ENCODE measurements at places on chromosomes 1 and 21.
A peak's percentile ranks its signal among the peaks of the same experiment; 100 is the strongest.

GRCh38 chr1:37338658-37339057 lies 135.7 kb upstream of the ZC3H12A start:
- no peak for DNase-seq

DNA sequence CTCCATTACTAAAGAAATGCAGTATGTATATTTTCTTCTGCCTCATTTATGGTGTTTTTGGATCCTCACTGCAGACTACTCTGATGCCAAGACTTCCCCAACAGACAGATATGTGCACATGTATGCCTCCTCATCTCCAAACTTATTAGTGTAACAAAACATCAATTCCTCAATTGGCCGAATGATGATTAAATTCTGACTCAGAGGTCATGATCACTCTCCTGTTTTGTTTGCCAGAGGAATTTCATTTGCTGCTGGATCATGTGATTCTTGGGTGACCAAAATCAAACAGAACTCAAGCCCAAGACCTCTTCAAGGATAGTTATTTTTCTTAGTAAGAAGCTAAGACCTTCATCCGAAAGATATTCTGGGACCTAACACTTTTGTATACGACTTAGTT lies 227.6 kb downstream of the LMO4 start:
- DNase-seq: no peak

DNA sequence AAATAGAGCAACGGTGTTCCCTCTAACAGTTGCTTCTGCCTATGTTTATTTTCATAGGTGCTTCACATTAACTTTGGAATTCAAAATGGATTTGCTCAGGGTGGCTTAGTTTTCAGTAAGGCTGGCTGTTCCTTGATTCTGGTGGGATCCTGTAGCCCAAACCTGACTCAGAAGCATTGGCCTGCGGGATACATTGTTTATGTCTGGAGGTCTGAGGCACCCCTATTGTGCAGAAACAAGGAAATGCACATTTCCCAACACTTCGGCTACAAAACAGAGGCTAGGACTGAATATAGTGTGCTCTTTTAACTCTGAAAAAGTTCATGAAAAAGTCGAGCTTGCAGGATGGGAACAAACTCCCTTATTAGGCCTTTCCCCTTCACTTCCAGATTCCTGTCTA lies 133.8 kb upstream of the F3 start:
- no peak for DNase-seq

- peak; percentile 97 for DNase-seq
These were observed at the start of the genes JMJD4 and SNAP47 for GRCh38 chr1:227734856-227735538. Gene JMJD4 (minus strand): TSS chr1:227735302. CDS start chr1:227735273, 29 bp downstream. Gene SNAP47 (plus strand): TSS chr1:227735435. CDS start chr1:227747737, 12,302 bp downstream.

DNA sequence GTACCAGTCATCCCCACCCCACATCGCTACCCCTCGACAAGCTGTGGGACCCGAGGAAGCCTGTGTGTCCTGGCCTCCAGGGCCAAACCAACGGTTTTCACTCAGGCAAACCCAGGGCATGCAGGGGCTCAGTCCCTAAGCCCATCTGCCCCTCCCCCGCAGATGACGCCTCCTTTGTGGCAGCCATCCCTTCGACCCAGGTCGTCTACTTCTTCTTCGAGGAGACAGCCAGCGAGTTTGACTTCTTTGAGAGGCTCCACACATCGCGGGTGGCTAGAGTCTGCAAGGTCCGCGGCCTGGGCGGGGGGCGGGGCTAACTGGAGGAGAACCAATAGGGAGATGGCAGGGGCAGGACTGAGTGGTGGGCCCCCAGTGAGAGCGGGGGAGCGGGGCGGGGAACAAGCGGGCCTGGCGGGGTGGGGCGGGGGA lies 7.4 kb downstream of the SEMA4A start:
- peak; percentile 25 for DNase-seq

DNA sequence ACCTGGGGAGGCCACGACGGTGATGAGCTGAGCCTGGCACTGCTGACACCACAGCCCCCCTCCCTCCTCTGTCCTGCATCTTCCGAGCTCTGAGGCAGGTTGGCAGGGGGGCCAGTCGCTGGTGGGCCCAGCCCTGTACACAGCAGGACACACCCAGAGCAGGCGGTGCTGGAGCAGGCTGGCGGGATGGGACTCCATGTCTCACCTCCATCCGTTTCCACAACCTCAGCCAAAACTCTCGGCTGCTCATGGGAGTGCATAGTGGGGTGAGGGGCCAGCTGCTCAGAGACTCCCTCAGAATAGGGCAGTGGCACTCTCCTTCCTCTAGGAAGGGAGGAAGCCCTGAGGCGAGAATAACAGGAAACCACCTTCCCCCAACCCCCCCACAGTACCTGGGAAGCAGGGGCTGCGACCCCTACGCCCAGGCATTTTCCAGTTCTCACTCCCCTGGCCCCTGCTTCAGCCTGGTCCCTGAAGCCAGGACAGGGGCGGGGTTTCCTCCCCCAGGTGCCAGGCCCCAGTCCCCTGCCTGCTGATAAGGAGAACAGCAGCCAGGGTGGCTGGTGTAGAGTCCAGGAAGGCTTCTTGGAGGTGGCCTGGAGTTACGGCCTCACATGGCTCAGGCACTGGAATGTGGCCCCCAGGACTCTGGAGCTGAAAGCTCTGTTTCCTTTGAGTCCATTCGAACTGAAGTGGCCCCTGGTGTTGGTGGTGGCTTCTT lies 3.2 kb upstream of the IBA57 start:
- no peak for DNase-seq

DNA sequence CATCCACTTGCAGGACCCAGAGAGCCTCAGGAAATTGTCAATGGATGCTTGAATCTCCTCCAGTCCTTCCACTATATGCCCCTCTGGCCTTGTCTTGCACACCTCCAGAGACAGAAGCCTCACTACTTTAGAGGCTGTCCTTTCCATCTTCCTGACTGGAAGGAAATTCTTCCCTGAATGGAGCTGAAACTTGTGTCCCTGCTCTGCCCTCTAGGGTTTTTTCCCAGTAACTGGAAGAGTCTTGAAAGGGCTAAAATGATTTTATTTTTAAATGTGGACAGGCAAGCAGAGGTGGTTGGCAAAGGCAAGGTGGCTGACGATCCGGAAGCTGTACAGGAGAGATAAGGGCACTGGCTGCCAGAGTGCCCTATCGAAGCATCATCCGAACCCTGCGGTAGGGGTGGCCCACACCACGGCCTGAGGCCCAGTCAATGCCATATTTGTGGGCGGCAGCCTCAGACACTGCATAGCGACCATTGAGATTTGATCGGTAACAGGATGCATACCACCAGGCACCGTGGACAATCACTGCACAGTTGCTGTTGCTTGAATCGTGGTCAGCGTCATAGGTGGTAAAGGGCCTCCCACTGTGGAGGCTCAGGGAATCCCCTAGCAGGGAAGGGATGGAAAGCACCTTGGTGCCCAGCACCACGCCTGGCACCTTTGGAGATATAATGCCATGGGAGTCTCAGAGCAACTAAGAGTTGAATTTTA lies 2.3 kb upstream of the MAP3K6 start:
- no peak for DNase-seq

GRCh38 chr1:10046356-10047085 lies 13.8 kb downstream of the UBE4B start:
- no peak for DNase-seq

DNA sequence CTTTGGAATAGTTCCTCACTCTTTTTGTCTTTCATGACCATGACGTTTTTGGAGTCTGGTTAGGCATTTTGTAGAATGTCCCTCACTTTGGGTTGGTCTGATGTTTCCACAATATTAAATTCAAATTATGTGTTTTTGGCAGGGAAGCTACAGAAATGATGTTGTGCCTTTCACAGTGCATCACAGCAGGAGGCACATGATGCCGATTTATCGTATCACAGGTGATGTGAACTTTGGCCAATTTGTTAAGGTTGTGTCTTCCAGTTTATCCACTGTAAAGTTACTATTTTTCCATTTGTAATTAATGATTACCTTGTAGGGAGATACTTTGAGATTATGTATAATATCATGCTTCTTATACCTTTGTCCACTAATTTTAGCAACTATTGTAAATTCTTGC lies 114.3 kb downstream of the FGGY start:
- no peak for DNase-seq

DNA sequence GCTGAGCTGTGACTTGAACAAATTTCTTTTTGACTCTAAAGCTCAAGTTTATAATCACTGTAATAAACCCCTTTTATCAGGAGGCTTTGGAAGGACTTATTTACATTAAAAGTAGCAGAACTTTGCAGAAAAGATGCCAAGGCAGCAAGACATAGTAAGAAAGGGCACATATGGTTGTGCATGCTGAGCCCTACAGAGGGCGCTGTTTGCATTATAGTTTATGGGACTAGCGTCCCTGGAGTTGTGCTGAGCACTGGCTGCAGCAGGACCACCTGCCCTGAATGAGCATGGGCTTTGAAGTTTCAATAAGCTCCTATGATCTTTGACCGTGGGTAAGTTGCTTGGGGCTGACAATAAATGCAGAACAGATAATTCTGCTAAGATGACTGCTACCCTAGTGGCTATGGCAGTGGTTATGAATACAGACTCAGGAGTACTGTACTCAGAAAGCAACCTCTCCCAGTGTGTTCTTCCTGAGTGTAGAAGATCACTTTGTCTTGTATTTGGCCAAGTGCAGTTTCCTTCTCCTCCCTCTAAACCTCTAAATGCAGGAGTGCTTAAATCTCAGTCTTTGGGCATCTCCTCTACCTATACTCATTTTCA lies 45.4 kb upstream of the USP1 start:
- DNase-seq: peak; percentile 61

GRCh38 chr1:201220388-201220715 lies 29.7 kb downstream of the IGFN1 start:
- no peak for DNase-seq

DNA sequence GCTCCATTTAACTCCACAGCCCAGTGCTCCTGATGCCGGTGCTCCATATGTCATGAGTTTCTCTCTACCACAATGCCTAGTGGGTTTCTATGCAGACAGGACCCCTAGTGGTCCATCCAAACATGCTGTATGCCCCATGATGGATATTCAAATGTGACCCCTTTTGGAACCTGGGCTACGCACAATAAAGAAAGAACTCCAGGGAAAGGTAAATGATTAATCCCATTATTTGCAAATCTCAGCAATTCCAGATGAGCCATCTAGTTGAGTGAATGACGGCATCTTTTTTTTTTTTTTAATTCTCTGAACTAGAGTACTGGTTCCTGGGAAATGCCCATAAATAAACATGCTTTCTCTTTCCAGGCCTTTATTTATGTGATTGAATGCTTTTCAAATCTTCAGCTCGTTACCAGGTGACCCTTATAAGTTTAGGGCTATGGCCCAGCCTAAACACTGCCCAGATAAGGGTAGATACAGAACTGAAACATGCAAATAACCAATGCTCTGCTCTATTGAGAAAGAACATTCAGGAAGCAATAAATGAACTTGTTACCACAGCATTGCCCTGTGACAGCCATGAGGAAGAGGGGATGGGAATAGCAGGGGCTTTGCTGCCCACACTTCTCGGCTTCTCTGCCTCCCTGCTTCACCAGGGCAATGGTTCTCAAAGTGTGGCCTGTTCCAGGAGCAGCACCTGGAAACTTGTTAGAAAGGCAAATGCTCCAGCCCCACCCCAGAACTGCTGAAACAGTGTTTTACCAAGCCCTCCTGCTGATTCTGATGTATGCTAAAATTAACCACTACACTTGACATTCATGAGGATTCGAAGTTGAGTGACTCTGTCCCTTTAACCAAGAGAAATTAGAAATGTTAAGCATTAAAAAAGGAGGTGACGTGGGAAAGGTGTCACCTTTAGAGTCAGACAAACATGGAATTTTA lies 151.7 kb downstream of the SEC16B start:
- DNase-seq: peak; percentile 69

DNA sequence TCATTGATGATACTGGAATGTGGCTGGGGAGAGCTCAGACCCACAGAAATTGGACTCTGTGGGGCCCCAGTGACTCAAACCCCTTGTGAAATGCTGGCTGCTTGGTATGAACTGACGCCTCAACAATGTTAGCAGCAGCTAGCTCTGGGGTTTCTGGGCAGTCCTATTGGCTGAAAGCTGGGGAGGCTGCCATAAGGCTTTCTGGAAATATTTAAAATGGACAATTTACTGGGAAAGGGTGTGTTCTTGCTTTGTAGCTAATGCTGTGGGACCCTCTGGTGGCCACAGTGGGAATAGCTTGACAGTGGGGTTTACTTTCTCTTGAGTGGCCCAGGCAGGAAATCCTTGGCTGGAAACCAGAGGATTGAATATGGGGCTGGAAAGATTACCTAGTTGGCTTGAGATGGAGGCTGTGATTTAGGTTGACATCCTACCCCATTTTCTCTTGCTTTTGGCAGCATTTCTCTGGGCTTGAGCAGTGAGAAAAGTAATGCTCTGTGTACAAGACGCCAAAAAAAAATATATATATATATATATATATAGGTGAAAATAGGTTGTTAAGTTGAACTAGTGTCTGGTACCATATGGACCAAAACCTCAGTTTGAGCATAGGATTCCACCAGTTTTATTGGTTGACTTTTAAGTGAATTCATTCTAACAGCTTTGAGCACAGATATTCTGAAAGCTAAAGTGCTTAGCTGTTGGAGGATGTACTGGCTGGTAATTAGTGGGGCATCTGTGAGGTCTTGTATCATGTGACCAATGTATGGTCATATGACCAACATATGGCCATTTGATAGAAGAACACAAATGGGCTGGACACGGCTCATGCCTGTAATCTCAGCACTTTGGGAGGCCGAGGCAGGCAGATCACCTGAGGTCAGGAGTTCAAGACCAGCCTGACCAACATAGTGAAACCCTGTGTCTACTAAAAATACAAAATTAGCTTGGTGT lies 8.2 kb upstream of the S100A10 start:
- DNase-seq: peak; percentile 83

- DNase-seq: no peak
These were observed 99.8 kb downstream of the PATJ start for GRCh38 chr1:61842036-61842435.

GRCh38 chr1:180981596-180982387 lies 40.9 kb downstream of the STX6 start:
- no peak for DNase-seq

DNA sequence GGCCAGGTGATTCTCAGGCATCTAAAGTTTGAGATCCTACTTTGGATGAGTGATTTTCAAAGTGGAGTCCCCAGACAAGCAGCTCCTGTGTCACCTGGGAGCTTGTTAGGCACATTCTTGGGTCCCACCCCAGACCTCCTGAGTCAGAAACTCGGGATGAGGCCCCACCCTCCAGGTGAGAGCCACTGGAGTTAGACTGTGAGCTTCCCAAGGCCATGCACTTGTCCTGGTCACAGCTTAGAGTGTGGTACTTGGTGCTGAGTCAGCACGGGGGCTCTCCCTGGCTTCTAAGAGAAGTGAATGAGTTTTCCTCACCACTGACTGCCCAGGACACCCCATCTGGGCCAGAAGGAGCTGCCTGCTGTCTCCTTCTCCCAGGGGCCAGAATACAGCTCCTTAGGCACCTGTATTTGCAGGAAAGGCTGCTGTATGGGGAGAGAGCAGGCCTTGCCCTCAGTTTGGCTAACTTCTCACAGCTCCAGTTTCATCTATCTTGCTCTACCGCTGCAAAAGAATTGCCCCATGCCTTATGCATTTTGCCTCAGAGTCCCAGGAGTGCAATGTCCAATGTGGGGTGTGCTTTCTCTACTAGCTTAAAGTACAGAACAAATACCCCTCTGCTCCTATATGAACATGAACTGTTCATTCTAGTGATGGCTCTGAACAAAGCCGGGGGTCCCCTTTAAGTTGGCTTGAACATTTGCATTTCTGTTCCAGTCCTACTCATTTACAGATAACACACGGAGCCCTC lies 98.1 kb downstream of the PSMG1 start:
- peak; percentile 50 for DNase-seq
